ENCODE measurements at places on chromosomes 7 and 10.

GRCh38 chr7:108132551-108133265, 2.5 kb upstream of the LAMB4 start:
- no peak for DNase-seq

DNA sequence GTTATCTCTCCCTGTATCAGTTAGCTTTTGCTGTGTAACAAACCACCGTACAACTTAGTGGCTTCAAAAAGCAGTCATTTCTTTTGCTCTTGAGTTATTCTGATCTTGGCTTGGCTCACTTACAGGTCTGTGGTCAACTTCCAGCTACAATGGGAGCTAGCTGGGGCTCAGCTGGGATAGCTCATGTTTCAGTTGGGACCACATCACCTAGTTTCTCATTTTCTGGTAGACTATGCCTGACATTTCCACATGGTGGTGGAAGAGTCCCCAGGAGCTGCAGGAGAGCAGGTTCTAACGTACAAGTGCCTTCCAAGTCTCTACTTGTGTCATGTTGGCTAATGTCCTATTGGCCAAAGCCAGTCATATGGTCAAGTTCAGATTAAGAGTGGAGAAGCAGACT, 25.8 kb upstream of the PIP4K2A start:
- DNase-seq, result no peak

DNA sequence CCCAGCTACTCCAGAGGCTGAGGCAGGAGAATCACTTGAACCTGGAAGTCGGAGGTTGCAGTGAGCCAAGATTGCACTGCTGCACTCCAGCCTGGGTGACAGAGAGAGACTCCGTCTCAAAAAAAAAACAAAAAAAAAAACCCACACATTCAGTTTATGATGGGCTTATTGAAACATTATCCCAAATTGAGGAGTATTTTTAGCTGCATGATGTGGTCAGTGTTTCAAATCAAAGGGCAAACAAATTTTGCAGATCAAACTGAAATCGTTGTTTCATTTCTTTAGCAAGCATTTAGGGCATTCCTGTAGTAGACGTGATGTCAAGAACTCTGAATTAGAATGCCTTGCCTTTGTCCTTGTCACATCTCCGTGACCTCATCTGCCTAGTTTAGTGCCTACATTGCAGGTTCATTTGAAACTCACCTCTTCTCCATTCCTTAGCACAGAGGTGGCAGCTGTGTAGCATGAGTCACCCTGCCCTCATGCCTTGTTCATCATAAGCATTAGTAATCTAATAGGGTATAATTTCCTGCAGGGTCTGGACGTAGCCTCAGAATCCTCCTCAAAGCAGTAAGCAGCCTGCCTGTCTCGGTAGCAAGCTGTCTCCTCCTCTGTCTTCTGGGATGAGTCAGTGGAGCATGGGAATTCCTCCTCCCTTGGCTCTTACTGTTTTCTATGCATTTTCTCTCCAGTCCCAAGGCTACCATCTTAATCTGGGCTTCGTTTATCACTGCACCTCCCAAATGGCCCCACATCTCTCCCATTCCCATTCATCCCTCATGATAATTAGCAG, 73.8 kb downstream of the CUL1 start:
- no peak for DNase-seq

DNA sequence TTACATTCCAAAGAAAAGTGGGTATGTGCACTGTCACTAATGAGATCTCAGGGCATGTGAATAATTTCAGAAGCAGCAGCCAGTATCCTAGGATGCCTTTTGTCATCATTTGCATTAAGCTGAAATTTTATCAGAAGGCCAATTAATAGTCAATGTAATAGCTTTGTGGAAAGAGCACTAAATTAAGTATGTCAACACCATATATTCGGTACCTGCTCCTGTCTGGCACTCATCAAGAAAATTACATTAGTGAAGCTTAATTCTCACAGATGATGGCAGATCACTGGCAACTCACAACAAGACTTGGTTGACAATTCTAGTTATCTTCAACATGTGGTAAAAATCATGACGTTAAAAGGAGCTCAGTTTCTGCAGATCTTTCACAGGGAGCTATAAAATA, 271.4 kb downstream of the PARD3 start:
- no peak for DNase-seq

- peak; percentile 61 for DNase-seq
Observed at GRCh38 chr7:80722616-80723195, 84.3 kb downstream of the CD36 start.

DNA sequence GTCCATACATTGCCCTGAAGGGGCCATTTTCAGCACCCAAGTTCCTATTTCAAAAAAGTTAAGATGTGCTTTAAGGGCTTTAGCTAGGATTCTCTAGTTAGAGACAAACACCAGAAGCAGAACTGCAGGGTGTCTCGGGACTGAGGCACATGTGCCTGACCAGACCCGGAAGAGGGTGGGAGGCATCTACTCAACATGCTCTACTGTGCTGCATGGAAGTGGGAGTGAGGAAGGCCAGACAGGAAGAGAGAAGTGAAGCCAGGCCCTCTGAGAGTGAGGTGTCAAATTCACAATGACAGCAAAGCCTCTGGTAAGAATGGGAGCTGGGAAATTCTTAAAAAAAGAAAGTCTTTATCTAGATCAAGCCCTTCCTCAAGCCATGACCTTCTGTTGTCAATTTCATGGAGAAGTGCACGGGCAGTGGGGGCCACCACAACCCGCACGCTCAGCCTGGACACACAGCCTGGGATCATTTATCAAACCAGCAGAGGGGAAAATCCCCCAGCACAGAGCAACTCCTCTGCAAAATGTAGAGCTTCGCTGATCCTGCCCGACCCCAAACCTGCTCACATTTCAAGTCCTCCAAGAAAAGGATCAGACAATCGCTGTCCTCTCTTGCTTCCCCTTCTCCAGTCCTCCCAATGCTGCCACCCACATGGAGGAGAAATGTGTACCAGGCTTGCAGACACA, 38.7 kb downstream of the PLXNA4 start:
- no peak for DNase-seq

DNA sequence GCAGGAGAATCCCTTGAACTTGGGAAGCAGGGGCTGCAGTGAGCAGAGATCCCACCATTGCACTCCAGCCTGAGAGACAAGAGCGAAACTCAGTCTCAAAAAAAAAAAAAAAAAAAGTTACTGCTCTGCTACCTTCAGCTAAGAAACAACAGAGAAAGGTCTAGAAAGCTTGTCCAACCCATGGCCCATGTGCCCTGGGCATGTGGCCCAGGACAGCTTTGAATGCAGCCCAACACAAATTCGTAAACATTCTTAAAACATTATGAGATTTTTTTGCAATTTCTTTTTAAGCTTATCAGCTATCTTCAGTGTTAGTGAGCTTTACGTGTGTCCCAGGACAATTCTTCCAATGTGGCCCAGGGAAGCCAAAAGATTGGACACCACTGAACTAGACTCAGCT, 22.9 kb downstream of the PLXDC2 start:
- DNase-seq, result no peak

DNA sequence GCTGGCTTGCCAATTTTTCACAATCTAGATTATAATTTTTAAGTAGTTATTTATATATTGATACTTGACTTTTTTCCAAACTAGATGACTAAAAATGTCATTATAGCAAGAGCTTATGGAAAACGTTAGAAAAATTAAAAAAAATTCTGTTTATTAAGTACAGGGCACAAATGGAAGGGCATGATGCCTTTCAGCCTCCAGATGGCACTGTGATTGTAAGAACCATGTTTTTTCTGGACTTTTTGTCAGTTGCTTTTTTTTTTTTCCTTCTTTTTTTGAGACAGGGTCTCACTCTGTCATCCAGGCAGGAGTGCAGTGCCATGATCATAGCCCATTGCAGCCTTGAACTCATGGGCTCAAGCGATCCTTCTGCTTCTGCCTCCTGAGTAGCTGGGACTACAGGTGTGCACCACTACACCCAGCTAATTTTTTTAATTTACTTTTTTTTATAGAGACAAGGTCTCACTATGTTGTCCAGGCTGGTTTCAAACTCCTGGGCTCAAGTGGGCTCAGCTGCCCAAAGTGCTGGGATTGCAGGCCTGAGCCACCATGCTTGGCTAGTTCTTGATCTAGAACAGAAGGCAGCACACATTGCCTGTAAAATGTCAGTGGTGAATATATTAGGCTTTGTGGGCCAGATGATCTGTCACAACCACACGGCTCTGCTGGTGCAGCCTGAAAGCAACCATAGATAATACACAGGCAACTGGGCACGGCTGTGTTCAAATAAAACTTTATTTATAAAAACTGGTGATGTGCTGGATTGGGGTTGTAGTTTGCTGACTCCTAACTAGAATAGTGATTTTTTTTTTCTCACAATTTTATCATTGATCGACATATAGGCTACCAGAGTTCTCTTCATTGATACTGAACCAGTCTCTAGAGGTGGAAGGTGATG, 27.4 kb downstream of the UCMA start:
- no peak for DNase-seq

DNA sequence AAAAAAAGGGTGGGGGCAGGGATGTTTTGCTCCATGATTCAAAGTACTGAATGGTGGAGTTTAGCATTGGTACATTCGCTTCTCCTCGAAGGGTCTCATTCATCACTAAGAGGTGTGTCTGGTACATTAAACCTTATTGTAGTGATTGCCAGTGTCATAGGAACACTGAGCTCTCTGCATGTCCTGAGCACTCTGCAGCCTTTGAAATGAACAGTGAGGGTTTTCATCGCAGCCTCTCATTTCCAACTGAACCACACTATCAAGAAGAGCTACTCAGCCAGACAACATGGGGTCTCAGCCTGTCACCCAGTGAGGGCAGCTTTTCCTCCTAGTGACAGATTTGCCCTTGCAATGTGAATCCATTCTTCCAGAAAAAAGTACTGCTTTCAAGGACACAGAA, 7.6 kb upstream of the DEPP1 start:
- DNase-seq, result no peak

GRCh38 chr10:36597756-36598320, 527.6 kb upstream of the ANKRD30A start:
- DNase-seq, result no peak

DNA sequence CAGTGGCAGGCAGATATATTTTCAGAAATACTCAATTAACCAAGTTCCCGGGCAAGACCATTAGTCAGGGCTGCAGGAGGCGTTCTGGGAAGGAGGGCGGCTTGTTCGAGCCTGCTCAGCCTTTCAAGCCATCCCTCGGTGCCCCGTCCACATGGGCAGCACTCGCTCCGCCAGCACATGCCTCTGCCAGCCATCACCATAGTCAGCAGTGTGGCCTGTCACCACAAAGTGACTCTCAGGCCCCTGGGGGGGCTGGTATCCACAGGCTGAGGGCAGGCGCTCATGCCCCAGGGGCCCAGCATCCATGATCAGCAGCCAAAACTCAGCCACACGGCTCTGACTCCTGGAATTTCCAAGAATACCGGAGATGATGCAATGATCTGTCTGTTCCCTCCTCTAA, 81.9 kb downstream of the CHST15 start:
- peak; percentile 26 for DNase-seq

Measured in Right ventricle myocardium superior (tissue), 1 donor.